ENCODE measurements at places on chromosomes 2 and 18.
A peak's percentile ranks its signal among the peaks of the same experiment; 100 is the strongest.

DNA sequence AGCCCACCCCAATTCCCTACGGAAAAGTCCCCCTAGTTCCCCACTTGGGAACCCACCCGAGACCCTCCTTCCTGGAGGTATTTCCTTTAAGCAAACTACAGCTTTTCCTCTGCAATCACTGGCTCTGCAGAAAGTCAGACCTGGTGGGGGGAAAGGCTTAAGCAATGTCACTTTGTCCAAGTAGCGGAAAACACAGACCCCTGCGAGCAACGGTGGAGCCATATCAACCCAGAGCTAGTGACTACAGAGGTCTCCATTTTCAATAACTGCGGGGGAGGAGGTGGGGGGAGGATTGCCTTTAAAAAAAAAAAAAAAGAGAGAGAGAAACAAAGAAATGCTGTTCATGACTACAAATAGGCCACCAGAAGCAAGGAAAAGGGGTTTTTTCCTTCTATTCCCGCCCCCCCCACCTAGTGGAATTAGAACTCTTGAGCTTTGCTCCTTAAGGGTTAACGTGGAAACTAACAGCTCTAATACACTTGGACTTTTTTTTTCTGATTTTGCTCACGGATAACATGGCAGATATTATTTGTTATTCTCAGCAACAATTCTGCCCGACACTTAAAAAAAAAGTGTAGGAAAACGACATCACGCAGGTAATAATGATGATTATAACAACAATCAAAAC lies 1.1 kb upstream of the FRZB start:
- DNase-seq: no peak

GRCh38 chr2:227888289-227888688 lies 16.9 kb downstream of the DAW1 start:
- peak; percentile 29 for DNase-seq

- no peak for DNase-seq
These were observed 148.9 kb downstream of the SMAD2 start for GRCh38 chr18:47781561-47781960.

- no peak for DNase-seq
These were observed 313.2 kb downstream of the PIK3C3 start for GRCh38 chr18:42268186-42268725.

Measured in inflammatory macrophage (primary cell).